Activated CD8-positive, alpha-beta T cell treated with anti-CD3 and anti-CD28 coated beads for 36 hours (primary cell): ENCODE measurements at places on chromosomes 16 and 17. TPM values are rescaled to one million over a fixed set of nuclear protein-coding genes. Genes with fewer than 3 reads are reported as not detected.
A peak's percentile ranks its signal among the peaks of the same experiment; 100 is the strongest.

Gene ALOX15B
- not detected for total RNA-seq

Gene OTOA
- not detected for total RNA-seq

Gene KRTAP4-1
- total RNA-seq: not detected

Gene MYH1
- not detected for total RNA-seq

Gene PRAC2
- not detected for total RNA-seq

Gene PRSS8
- total RNA-seq: not detected

DNA sequence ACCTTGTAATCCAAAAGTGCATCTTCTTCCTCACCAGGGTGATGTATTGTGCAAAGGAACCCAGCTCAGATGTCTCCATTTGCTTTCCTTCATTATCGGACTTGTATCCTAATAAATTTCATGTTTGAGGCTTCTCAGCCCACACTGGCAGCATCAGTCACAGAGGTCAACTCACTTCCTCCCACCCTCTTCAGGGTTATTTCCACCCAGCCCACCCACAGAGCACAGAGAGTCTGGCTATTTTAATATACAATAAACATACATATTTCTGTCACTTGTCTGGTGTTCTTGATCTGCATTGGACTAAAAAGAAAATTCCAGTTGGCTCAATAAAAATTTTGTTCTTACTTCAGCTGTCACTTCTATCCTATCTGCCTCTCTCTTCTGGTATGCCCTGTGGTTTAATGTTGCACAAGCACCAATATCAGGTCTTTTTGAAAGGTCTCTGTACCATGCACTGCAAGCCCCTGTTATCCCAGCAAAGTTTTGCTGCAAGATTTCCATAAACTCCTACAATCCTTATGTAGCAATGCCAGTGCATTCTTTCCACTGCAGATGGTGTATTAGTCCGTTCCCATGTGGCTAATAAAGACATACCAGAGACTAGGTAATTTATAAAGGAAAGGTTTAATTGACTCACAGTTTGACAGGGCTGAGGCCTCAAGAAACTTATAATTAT, 201.8 kb downstream of the CDH11 start:
- no peaks in the 10 kb centered on the region for H3K4me1 ChIP-seq
- no peaks in the 10 kb centered on the region for H3K27me3 ChIP-seq
- DNase-seq: no peak
- H3K4me3 ChIP-seq: no peak overlapping the region
- no peaks in the 10 kb centered on the region for H3K36me3 ChIP-seq

GRCh38 chr16:27313422-27314160, at the start of gene IL4R:
Gene IL4R (plus strand): TSS chr16:27313974. CDS start chr16:27340204, 26,230 bp downstream.
- no peaks in the 10 kb centered on the region for H3K27me3 ChIP-seq
- peak within 1 kb of the TSS; percentile 89 for H3K4me3 ChIP-seq
- H3K27ac ChIP-seq: peak within 1 kb of the TSS; percentile 98
- DNase-seq: peak; percentile 91
- peaks cover 43% of the 10 kb centered on the region for H3K36me3 ChIP-seq
- peaks cover 26% of the 10 kb centered on the region for H3K4me1 ChIP-seq

DNA sequence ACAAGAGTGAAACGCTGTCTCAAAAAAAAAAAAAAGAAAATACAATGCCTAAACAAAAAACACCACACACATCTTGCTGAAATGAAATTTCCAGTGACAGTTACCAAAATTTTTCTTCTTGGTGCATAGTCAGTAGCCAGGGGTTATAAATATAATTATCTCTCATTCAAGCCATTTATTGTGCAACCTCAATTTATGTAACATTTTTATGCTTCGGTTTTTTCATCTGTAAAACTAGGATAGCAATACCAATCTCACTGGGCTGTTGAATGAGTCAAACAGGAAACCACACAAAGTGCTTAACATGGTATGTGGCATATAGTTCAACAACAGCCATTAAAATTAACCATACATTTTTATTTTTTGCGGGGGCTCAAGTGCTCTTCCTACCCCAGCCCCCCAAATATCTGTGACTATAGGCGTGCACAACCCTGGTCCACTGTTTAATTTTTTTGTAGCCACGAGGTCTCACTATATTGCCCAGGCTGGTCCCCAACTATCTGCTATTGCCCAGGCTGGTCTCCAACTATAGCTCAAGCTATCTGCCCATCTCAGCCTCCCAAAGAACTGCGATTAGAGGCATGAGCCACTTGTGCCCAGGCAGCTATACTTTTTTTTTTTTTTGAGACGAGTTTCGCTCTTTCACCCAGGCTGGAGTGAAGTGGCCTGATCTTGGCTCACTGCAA, 2.6 kb downstream of the COG4 start:
- peak overlapping the region; percentile 47 for H3K4me3 ChIP-seq
- H3K4me1 ChIP-seq: peaks cover 27% of the 10 kb centered on the region
- H3K36me3 ChIP-seq: peaks cover 29% of the 10 kb centered on the region
- H3K27ac ChIP-seq: peak overlapping the region; percentile 85
- no peaks in the 10 kb centered on the region for H3K27me3 ChIP-seq

DNA sequence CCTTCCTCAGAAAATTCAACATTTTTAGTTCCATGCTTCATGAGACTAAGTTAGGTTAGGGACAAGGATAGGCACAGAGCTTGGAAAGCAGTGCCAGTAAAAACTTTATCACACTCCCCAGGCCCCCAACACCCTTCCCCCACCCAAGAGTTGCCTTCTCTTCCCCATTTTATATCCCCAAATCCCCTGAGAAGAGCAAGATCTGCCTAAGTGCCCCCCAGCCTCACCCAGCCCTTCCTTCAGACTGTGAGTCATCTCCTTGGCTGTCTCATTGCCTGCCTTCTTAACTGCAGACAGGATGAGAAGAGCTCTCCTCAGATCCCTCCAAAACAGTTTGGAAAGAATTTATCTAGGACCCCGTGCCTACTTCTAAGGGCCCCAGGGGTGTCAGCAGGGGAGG, 55.8 kb downstream of the NEUROD2 start:
- peaks cover 8% of the 10 kb centered on the region for H3K36me3 ChIP-seq
- H3K4me3 ChIP-seq: no peak overlapping the region
- H3K27ac ChIP-seq: no peak overlapping the region
- no peaks in the 10 kb centered on the region for H3K4me1 ChIP-seq
- DNase-seq: no peak

DNA sequence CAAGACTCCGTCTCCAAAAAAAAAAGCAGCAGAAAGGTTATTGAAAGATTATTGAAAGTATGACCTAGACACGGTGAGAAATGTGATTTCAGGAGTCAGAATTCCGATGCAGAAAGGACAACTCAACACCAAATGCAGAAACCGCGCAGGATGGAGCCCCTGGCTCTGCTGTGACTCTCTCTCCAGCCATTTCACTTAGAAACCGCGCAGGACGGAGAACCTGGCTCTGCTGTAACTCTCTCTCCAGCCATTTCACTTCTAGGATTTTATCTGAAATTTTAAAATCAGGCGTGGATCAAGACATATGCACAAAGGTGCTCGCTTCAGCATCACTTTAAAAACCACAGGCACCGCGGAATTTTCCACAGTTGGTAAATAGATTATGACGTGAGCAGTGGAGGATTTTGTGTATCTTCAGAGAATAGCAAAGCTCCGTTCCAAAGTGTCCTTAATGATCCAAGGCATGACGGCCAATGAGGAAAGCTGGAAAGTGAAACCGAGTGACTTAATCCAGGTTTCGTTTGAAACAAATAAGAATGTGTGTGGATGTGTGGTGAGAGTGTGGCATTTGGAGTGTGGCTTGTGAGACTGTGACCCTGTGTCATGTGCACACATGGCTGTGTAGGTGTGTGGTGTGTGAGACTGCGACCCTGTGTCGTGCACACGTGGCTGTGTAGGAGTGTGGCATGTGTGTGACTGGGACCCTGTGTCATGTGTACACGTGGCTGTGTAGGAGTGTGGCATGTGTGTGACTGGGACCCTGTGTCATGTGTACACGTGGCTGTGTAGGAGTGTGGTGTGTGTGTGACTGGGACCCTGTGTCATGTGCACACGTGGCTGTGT, 9.5 kb downstream of the UTS2R start:
- H3K4me1 ChIP-seq: peaks cover 3% of the 10 kb centered on the region
- no peak overlapping the region for H3K27ac ChIP-seq
- H3K4me3 ChIP-seq: no peak overlapping the region
- H3K36me3 ChIP-seq: no peaks in the 10 kb centered on the region

DNA sequence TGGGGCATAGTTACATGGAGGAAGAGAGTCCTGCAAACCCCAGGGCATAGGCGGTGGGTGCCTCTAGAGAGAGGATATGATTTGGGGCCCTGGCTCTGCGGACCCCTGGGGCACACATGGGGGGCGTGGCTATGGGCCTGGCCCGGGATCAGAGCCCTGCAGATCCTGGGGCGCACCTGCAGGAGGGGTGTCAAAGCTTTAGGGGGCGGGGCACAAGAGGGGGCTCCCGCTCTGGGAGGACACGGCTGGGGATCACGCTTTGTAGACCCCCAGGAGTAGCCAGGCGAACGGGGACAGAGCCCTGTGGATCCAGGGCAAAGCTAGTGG, 497 bp downstream of the BCL7C start:
- DNase-seq: peak; percentile 54
- peak overlapping the region; percentile 86 for H3K4me3 ChIP-seq
- H3K27me3 ChIP-seq: no peaks in the 10 kb centered on the region
- peak overlapping the region; percentile 88 for H3K27ac ChIP-seq

- no peak overlapping the region for H3K4me3 ChIP-seq
- H3K36me3 ChIP-seq: no peaks in the 10 kb centered on the region
- no peaks in the 10 kb centered on the region for H3K4me1 ChIP-seq
- no peak for DNase-seq
Observed at GRCh38 chr16:73997971-73998370, 298.6 kb upstream of the PSMD7 start.

DNA sequence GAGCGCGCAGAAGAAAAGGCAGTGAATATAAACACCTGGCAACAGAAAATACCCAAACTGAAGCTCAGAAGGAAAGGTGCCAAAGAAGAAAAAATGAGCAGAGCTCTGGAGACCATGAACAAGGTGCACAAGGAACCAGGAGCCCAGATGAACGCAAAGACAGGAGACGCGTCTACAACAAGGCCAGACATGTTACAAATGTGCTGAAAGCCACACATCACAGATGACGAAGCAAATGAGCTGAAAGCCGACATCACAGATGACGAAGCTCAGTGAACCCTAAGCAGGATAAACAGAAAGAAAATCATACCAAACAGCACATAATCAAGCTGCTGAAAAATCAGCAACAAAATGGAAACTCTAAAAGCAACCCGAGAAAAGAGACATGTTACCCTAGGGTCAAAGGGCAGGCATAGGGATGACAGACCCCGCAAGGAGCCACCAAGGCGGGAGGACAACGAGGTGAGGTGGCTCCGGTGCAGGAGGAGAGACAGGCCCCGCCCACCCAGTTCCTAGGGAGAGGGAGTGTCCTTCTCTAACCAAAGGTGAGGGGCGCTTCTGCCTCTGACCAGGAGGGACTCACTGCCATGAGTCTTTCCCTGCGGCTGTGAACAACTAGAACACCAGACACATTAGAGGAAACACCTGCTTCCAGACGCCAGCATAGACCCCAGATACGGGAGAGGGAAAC, 39.1 kb downstream of the CCDC57 start:
- peaks cover 6% of the 10 kb centered on the region for H3K4me1 ChIP-seq
- H3K36me3 ChIP-seq: peaks cover 14% of the 10 kb centered on the region
- H3K27me3 ChIP-seq: no peaks in the 10 kb centered on the region
- no peak overlapping the region for H3K4me3 ChIP-seq
- no peak overlapping the region for H3K27ac ChIP-seq
- no peak for DNase-seq

GRCh38 chr17:44581868-44582267, 24.6 kb downstream of the FZD2 start:
- peaks cover 24% of the 10 kb centered on the region for H3K27me3 ChIP-seq
- no peak overlapping the region for H3K27ac ChIP-seq
- H3K4me3 ChIP-seq: no peak overlapping the region

- peaks cover 4% of the 10 kb centered on the region for H3K4me1 ChIP-seq
- no peak overlapping the region for H3K4me3 ChIP-seq
- H3K27ac ChIP-seq: no peak overlapping the region
- H3K27me3 ChIP-seq: peaks cover 2% of the 10 kb centered on the region
- H3K36me3 ChIP-seq: no peaks in the 10 kb centered on the region
Observed at GRCh38 chr17:41352597-41353366, 2.2 kb upstream of the KRT33A start.

DNA sequence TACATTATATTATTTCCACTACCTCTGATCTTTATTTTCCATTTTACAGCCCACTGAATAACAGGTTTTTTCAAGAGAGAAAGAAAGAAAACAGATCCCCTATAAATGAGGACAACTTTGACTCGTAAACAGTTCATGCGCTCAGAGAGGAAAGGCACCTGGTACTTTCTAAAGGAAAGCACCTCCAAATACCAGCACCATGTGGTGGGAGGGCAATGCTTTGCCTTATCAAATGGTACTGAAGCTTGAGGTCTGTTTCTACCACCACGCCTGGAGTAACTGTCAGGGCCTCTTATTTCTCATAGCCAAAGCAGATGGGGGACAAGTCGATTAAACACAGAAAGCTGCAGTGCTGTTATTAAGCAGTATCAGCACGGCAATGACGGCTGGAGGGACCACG, 510.3 kb upstream of the ZFHX3 start:
- DNase-seq: no peak
- no peak overlapping the region for H3K4me3 ChIP-seq
- H3K27ac ChIP-seq: no peak overlapping the region
- no peaks in the 10 kb centered on the region for H3K4me1 ChIP-seq
- H3K27me3 ChIP-seq: no peaks in the 10 kb centered on the region
- H3K36me3 ChIP-seq: no peaks in the 10 kb centered on the region

DNA sequence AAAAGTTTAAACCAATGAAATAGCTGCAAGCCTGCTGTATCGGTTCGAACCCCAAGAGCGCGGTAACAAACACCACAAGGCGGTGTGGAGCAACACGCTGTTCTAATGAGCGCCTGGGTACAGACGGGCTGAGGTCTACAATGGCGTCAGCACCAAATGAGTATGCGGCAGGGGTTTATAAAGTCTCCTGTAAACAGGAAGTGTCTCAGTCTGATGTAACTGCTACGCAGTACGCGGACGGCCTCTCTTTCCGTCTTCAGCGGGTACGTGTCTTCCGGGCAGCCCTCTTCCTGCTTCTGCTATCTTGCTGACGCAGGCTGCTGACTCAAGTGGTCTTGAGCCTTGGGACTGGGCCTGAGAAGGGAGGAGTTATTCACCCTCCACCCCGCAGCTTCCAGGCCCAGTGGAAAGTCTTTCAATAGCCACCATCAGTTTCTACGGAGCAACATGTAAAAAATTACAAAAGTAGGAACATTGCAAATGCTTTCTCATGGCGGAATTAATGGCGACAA, 40.5 kb upstream of the KCNJ2 start:
- H3K4me3 ChIP-seq: no peak overlapping the region
- no peak for DNase-seq
- H3K4me1 ChIP-seq: no peaks in the 10 kb centered on the region
- H3K27me3 ChIP-seq: peaks cover 4% of the 10 kb centered on the region
- H3K27ac ChIP-seq: no peak overlapping the region
- H3K36me3 ChIP-seq: no peaks in the 10 kb centered on the region
